Effector memory CD4-positive, alpha-beta T cell (primary cell): ENCODE measurements at places on chromosomes 4 and X.

DNA sequence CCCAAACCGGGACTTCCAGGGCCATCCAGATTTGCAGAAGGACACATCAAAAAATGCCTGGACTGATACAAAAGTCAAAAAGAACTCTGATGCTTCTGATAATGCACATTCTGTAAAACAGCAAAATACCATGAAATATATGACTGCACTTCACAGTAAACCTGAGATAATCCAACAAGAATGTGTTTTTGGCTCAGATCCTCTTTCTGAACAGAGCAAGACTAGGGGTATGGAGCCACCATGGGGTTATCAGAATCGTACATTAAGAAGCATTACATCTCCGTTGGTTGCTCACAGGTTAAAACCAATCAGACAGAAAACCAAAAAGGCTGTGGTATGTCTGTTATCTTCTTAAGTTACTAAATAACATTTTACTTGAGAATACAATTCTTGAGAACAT, 9.2 kb downstream of the PLK4 start:
- DNase-seq, result no peak

DNA sequence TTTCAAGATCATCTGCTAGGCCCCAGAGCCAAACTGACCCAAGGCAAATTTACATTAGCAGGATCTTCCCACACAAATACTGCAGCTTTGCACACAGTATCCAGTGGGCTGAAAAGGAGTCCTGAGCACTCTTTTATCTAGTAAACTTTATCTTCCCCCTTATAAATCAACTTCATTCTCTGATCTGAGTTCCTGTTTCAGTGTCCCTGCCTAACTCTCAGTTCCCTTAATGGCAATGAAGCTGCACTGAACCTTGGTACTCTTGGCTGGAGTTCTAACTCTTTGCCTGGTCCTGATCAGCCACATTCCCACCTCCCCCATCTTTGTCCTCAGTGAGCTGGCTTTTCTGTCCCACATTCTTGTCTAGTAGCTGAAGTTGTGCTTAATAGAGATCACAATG, 37.4 kb downstream of the EDA2R start:
- no peak for DNase-seq

DNA sequence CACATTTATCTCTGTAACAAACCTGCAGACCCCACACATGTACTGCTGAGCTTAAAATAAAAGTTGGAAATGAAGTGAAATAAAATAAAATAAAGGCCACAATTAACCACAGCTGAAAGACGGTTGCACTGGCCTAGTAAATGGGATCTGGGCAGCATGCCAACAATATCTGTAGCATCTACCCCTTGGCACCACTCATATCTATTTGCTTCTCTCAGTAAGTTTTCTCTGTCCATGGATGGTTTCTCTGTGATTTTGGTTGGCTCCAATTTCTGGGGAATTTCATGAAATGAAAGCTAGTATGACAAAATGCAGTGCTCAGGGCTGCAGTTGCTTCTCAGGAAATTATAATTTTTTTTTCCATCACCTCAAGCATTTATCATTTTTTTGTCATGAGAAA, 172.0 kb upstream of the IL15 start:
- DNase-seq, result no peak

DNA sequence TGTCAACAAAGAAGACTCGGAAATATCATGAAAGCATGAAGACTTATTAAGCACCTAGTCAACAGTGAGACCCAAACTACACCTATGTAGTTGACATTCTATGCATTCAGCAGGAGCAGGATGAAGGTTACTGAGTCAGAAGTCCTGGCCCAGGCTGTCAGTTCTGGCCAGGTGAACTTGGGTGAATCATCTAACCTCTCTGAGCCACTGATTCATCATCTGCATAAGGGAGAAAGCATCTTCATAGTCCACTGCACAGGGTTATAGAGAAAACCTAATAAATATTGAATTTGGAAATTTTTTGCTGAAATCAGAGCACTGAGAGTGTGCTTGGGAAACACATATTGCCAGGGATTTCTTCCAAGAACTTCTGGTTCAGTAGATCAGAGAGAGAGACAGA, 296.0 kb upstream of the SFRP2 start:
- DNase-seq, result no peak

GRCh38 chr4:22921936-22922335, 229.2 kb downstream of the GBA3 start:
- DNase-seq, result no peak

DNA sequence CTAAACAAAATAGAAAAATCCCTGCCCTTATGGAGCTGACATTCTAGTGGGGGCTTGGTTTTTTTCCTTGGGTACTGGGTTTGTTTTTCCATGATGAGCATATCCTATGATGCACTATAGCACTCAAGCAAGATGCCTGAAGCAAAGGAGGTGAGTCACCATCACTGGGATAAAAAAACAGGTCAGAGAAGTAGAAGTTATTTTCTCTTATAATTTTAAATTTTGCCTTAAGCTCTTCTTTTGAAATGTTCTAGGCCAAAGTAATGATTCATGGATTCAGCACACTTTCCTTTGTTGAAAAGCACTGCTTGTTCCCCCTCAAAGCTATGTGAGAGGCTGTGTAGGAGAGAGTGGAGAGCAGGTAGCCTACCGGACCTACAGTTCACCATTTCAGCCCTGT, 15.2 kb upstream of the CXCL2 start:
- DNase-seq, result no peak

- no peak for DNase-seq
Observed at GRCh38 chr4:7197910-7198309, 5.6 kb downstream of the SORCS2 start.

GRCh38 chrX:130878350-130879341, 24.4 kb downstream of the ENOX2 start:
- no peak for DNase-seq

DNA sequence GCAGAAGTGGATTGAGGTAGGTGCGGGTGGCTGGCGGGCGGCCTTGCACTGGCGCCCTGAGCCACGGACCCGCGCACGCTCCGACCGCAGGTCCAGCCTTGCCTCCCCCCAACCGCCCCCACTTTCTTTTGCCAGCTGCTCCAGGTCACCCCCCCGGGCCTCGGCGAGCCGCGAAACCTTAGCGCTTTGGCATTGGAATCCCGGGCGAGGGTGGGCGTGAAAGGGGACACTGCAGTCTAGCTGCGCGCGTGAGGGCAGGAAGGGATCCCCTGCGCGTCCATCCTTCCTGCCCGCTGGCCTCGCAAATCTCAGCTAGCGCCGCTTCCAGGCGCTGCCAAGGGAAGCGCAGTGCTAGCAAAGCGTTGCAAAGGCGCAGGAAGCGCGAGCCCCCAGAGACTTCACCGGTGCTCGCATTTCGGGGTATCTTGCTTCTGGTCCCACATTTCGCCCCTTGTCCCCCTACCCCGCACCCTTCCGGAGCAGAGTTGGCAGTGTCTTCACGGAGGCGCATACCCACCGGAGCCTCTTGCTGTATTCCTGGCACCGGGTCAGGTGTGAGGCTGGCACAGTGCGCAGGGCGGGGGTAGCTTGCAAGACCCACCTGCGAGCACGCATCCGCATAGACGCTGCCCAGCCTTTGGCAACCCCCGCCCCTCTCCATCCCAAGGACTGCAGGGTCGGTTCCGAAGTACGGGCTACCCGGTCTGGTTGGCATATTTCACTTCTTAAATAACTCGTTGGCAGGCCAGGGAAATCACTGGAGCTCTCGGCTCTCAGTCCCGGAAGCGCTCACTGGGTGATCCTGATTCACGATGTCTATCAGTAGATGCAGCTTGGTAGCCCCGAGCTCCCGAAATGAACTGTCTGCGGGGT, 104.4 kb downstream of the UCHL1 start:
- no peak for DNase-seq

DNA sequence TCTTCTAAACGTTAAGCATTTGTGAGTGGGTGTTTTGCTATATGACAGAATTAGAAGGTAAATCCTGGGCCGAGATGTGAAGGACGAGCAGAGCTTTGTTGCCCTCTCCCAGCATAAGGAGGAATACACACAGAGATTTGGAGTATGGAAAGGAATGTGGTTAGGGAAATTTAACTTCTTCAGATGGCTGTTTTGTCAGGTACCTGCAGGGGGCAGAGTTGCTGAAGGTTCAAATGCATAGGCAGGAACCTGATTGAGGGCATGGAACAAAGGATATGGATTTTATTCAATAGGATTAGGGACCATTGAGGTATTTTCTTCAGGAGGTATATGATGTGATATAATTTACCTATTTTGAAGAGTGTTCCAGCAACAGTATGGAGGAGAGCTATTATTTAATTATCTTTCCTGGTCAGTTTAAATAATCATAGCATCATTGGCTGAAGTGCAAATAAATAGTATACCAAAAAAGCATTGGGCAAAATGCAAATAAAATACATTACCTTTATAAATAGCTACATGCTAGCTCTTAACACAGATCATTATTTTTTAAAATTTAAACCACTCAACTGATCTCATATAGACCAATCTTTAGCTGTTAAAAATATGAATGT, 143.6 kb downstream of the SLIT2 start:
- DNase-seq, result no peak

DNA sequence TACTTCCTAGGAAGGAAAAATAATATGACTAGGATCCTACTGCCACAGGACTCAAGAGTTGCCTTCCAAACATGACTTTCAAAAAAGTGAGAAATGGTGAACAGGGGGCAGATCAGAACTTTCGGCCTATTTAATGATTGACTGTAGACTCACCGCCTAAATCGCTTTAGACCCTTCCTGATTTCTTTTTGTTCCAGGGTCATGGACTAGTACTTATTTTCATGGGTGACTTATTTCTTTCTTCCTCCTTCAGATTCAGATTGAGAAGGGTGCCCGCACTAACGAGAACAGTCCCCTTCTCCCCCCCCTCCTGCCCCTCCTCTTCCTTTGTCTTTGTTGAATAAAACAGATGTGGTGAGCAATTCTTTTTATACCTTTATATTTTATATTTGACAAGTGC, 48.0 kb upstream of the KLHL8 start:
- no peak for DNase-seq

- no peak for DNase-seq
Observed at GRCh38 chrX:80576806-80577533, 156.7 kb downstream of the TENT5D start.

DNA sequence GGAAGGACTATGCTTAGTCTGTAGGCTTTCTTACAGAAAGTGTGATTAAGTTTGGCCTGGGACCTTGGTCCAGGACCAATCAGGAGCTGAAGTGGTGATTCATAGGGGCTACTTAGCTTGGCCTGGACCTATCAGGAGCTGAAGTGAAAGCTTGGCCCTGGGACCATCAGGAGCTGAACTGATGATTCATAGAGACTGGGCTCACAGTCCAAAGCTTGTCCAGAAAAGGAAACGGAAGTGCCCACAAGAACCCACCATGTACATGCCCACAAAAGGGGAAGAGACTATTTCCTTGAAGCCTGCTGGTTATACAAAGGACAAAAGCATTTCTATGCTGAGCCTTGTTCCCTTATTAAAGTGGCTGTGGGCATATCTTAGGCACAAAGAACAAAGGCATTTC, 12.6 kb downstream of the TENT5D start:
- DNase-seq, result no peak

DNA sequence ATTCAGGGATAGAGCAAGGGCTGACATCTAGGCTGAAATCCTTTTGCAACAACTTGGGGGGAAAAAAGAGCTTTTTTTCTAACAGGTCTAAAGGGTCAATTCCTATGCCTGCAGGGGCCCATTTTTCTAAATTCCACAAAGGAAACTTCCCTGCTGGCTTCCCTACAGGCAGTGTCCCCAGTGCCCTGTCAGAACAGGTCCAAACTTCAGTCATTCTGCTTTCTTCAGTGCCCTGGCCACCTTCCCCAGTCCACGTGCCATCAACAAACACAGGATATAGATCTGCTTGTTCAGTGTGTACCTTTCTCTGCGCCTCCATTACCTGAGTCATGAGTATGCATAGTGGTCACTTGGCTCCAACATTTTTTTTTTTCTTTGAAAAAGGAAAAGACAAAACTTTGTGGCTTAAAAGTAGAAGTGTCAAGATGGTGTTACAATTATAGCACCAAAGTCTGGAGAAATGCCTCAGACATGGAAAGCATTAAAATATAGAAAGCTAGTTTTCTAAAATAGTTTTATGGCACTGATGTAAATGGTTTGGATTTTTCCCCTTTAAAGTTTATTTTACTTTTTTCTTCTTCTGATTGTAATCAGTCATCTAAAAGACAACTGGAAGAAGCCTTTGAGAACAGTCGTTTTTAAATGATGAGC, 84.0 kb upstream of the JADE1 start:
- no peak for DNase-seq

DNA sequence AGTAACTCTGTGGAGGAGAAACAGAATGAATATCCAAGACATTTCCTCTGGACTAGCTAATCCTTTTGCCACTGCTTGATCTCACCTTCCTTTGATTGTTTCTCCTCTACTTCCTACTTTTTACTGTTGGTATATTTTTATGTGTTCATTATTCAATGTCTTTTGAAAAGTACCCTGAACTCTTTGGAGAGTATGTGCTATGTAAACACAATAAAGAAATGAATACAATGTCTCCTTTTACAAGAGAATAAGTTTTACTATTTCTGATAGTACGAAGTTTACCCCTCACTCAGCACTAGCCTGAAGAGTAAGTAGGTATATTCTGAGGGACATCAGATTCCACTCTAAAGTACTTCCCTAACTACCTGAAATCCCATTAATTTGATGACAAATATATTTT, 19.9 kb downstream of the CLDN2 start:
- DNase-seq, result no peak
